Ammon's horn (tissue), 1 donor: ENCODE measurements at places on chromosomes 13 and 19.

DNA sequence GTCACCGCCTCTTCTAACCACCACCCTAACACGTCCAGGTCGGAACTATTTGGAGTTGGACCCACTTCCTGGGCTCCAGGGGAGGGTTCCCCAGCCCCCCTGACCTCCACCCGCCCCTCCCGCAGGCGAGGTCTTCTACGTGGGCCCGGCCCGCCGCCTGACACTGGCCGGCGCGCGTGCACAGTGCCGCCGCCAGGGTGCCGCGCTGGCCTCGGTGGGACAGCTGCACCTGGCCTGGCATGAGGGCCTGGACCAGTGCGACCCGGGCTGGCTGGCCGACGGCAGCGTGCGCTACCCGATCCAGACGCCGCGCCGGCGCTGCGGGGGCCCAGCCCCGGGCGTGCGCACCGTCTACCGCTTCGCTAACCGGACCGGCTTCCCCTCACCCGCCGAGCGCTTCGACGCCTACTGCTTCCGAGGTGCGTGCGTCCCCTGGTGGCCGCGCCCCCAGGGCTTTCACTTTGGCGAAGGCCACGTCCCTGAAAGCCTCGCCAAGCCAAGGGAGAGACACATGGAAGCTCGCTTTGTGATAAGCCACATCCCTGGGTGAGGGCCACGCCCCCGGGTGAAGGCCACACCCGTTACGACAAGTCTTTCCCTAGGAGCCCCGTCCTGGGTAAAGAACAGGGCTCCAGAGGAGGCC is 13.2 kb downstream of the NCAN start:
- DNase-seq = no peak

DNA sequence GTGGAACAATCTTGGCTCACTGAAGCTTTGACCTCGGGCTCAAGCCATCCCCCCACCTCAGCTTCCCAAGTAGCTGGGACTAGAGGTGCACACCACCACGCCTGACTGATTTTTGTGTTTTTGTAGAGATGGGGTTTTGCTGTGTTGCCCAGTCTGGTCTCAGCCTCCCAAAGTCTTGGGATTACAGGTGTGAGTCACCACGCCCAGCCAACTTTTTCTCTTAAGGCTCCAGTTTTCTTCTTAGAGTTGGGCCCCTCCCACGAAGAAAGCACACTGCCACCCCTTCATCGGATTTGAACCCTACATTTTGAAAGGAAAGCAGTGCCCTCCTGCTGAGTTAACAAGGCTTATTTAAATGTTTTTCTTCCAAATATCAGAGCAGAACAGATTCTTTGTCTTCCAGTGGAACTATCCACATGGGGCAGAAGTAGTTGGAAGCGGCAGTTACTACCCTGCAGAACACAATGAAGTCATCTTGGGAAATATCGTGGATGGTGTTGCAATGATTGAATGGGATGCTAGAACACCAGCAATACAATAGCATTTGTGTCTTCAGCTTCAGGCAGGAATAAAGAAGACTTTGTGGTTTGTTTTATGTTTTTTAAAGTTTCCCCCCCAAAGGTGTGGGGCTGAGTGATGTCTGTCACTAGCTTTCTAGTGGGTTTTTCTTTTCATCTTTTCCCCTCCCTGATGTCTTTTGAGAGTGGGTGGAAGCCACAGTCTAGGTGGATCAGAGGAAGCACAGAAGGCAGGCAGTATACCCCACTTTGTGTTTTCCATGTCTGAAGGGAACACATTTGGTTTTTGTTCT is 8.9 kb downstream of the ACTN4 start:
- peak; percentile 87 for DNase-seq

- no peak for DNase-seq
Observed at GRCh38 chr19:18384775-18385174, 1.2 kb upstream of the GDF15 start.

- no peak for DNase-seq
Observed at GRCh38 chr13:43058318-43058674, 34.9 kb downstream of the DNAJC15 start.

- no peak for DNase-seq
Observed at GRCh38 chr13:107266657-107267056, 698.7 kb upstream of the ARGLU1 start.

DNA sequence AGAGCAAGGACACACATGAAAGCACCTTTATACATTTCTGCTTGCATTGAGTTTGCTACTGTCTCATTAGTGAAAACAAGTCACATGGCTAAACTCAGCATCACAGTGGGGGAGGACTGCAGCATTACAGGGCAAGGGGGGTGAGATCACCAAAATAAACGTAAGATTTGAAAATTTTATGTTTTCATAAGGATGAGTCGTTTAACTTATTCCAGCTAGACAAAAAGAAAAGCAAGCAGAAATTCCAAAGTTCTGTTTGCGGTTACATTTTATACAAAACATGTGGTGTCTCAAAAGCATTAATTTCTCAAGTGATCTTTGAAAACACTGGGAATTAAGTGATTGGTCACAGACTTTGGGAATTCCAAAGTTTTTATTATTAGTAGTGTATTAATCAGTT is 261.4 kb upstream of the RXFP2 start:
- DNase-seq = no peak

DNA sequence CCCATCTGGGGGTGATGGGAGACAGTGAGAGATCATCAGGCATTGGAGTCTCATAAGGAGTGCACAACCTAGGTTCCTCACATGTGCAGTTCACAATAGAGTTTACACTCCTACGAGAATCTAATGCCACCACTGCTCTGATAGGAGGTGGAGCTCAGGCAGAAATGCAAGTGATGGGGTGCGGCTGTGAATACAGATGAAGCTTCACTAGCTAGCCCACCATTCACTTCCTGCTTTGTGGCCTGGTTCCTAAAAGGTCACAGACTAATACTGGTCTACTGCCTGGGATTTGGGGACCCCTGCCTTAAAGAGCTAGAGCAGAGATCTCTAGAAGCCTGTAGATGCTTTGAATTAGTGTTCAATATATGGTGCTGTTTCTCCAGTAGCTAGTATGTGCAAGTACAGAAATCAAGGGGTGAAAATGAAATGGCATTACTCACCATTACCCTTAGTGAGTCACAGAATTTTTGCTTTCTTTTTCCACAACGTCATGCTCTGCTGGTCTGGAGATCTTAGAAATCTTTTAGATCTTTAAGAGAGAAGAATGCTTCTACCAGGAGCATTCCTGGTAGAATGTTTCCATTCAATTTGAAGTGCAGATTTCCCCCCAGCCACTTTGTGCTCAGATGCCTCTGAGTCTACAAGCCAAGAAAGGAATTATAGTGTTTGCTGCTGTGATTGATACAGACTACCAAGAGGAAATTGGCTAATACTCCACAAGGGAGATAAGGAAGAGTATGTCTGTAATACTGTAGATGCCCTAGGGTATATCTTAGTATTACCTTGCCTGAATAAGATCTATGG is 2301.2 kb downstream of the PCDH9 start:
- no peak for DNase-seq

DNA sequence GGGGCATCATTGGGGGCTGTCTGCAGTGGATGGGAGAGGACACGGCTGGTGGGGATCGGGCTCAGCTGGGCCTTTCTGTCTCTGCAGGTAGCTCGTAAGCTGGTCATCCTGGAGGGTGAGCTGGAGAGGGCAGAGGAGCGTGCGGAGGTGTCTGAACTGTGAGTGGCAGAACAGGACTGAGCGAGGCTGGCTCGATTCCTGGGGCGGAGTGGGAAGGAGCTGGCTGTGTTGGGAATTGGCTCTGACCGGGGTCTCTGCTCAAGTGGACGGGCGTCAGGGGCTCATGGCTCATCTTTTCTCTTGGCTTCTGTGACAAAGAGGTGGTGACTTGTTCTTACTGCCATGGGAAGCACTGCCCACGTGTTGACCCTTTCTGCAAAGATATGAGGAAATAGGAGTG is 11.6 kb downstream of the TPM4 start:
- no peak for DNase-seq

DNA sequence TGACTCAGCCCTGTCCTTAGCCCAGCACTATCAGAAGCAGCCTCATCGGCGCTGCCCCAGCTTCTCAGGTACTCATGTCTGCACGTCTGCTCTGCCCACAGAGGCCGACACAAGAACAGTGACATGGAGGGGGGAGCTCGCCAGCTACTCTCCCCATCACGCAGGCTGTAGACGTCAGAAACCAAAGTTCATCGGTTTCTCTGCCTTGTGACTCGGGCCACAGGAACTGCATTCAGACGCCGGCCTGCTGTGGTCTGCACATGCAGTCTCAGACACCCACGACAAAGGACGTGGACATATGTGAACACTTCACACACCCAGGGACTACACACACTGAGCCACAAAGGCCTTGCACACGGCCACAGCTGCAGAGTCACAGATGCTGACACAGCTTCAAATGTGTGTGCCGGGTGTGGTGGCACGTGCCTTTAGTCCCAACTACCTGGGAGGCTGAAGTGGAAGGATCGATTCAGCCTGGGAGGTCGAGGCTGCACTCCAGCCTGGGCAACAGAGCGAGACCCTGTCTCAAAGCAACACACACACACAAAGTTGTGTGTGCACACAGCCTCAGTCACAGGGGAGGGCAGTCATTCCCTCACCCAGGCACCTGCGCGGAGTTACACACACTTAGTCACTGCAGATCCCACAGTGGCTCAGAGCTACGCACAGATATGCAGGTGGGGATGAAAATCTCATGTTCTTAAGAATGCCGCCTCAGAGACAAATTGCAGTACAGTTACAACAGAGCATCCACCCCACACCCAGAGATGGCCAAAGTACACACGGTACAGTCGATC is 4.9 kb upstream of the ZFP36 start:
- peak; percentile 50 for DNase-seq
